ENCODE measurements at places on chromosomes 3 and 15. TPM values are rescaled to one million over a fixed set of nuclear protein-coding genes. Genes with fewer than 3 reads are reported as not detected.
A peak's percentile ranks its signal among the peaks of the same experiment; 100 is the strongest.

The AADACL2 gene
- total RNA-seq = not detected

The TNFSF10 gene
- total RNA-seq = 35.3 TPM

The ZNF445 gene
- 24.4 TPM for total RNA-seq

- DNase-seq = no peak
Observed at GRCh38 chr15:94387442-94387841, 156.1 kb downstream of the MCTP2 start.

GRCh38 chr15:38690216-38690615 lies 125.6 kb upstream of the RASGRP1 start:
- DNase-seq = peak; percentile 40

DNA sequence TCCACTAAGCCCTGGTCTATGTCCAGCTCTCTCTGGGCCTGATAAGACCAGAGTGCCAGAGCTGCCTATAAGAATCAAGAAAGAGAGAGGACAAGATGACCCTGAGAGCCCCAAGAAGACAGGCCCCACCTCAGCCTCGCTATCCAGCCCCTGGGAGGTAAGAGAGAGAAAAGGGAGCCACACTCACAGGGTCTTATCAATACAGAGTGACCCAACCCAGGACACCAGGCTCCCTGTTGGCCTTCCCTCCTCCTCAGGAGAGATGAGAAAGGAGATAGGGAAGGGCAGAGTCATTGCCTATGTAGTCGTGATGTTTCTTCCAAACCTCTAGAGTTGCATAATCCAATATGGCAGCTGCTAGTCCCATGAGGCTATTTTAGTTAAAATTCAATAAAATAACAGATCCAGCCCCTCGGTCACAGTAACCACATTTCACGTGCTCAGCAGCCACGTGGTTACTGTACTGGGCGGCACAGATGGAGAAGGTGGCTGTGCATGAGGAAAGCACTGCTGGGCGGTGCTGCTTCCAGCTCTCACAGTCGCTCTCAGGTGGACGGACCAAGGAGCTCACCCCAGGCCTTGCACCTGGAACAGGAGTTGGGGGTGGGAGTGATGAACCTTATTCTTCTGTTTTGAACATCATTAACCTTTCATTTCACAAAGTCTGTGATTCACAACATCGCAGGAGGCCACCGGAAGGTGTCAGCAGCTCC lies 525.8 kb downstream of the SHQ1 start:
- DNase-seq = no peak

DNA sequence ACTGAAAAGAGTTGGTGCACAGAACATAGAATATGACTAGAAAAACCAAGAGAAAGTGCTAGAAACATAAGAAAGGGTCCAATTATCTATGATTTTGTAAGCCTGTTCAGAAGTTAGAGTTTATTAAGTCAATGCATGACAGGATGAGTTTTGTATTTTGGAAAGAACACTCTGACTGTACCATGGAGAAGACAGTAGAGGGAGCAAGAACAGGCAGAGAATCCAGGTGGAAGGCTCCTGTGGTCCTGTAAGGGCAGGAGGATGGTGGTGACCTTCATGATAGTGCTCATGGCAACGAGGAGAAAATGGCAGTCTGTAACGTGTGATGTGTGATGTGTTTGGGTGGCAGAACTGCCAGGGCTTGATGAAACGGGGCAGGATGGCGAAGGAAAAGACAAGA lies 249.1 kb downstream of the CTNNB1 start:
- no peak for DNase-seq

GRCh38 chr15:85642693-85643066 lies 152.0 kb downstream of the KLHL25 start:
- no peak for DNase-seq

- DNase-seq = no peak
Observed at GRCh38 chr3:15220056-15220455, 14.0 kb downstream of the CAPN7 start.

GRCh38 chr3:8805774-8806173 lies 36.4 kb upstream of the OXTR start:
- DNase-seq = no peak

DNA sequence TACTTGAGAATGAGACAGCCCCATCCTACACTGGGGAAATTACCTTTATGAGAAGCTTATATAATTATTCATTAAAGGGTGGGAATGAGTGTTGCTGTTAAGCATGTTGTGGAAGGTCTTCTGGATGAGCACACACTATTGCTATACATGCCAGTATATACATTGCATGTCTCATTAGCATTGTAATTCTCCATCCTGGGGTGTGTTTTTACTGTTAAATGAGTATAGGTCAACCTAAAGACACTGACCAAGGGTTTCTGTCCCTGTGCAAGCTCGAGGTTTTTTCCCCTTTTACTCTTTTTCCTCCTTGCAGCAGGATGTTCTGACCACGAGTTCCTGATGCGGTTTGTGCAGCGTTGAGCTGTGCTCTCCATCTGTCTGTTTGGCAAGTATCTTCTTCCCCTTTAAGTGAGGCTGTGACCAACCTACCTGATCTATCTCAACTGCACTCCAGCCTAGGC lies 7.2 kb upstream of the IVD start:
- no peak for DNase-seq

GRCh38 chr3:105527535-105527934 lies 160.8 kb downstream of the ALCAM start:
- no peak for DNase-seq

- DNase-seq = no peak
Observed at GRCh38 chr3:152834191-152834775, 648 bp upstream of the P2RY1 start.

Measured in naive thymus-derived CD4-positive, alpha-beta T cell (primary cell).